ENCODE measurements at places on chromosomes 6 and 20.
A peak's percentile ranks its signal among the peaks of the same experiment; 100 is the strongest.

- DNase-seq: no peak
Observed at GRCh38 chr6:20021795-20022194, 184.6 kb downstream of the ID4 start.

- peak; percentile 32 for DNase-seq
Observed at GRCh38 chr6:141677598-141678211, 455.0 kb upstream of the GJE1 start.

DNA sequence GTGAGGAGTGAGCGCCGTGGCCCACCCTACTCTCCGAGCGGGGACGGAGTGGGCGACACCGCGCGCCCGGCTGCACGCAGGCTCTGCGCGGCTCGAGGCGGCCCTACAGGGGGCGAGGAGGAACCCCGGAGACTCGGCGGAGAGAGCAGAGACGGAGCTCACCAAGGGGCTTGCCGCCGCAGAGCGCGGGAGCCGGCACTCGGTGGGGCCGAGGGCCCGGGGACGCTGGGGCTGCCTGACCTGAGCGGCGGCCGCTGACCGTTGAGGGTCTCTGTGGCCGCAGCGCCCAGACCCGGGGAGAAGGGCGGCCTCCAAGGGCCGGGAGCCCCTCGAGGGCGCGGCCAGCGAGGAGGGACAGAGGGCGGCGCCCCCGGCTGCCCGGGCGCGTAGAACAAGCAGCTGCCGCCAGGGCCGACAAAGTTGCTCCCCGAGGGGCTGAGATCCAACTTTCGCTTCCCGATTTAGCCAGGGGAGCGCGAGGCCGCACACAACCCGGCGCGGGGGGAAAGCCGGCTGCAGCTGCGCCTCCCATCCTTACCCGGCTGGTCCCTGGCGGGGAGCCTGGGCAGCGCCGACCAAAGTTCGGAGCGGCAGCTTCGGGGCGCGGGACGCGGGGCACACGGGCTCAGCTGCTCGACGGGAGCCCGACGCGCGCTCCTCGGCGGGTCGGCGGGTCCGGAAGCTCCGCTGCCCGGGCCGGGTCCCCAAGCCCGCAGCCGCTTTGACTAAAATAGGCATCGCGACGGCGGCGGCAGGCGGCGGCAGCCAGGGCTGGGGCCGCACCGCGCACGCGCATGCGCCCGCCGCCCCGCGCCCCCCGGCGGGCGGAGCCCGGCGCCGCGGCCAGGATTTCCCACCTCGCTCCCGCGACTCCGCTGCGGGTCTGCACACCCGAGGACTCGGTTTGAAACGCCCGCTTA, 43.1 kb downstream of the POPDC3 start:
- DNase-seq: peak; percentile 11

GRCh38 chr6:99603421-99604165, 3.0 kb upstream of the PRDM13 start:
- no peak for DNase-seq

- no peak for DNase-seq
Observed at GRCh38 chr20:62991196-62991807, 15.5 kb downstream of the BHLHE23 start.

GRCh38 chr6:82227770-82228169, 19.8 kb downstream of the IBTK start:
- no peak for DNase-seq

- DNase-seq: no peak
Observed at GRCh38 chr20:33199026-33199425, 18.1 kb upstream of the BPIFA3 start.

Data from foreskin keratinocyte (primary cell).